Stimulated activated CD8-positive, alpha-beta memory T cell treated with anti-CD3 and anti-CD28 coated beads, Interleukin-12 subunit alpha, Interleukin-12 subunit beta, amount 100 ng/mL, for 4 hours (primary cell): ENCODE measurements at places on chromosomes 1 and 21.

GRCh38 chr1:227308367-227309336 is 9.6 kb downstream of the CDC42BPA start:
- no peak for DNase-seq

DNA sequence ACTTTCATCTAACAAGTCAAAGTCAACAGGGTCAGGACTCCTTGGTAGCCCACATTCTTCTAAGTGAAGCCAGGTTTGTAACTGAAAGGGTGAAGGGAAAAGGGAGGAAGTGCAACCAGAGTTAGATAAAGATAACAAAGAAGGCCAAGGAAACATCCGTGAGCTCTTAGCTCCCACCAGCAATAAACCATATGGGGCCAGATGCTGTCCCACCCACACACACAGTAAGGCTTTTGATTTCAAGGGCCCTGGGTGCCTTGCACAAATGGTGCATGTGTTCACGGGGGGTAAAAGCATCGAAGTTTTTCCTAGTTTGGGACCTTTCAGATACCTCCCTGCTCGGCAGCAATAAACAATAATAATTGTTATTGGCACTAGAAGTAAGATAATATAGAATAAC is 5.1 kb upstream of the TIAM1 start:
- DNase-seq: no peak

DNA sequence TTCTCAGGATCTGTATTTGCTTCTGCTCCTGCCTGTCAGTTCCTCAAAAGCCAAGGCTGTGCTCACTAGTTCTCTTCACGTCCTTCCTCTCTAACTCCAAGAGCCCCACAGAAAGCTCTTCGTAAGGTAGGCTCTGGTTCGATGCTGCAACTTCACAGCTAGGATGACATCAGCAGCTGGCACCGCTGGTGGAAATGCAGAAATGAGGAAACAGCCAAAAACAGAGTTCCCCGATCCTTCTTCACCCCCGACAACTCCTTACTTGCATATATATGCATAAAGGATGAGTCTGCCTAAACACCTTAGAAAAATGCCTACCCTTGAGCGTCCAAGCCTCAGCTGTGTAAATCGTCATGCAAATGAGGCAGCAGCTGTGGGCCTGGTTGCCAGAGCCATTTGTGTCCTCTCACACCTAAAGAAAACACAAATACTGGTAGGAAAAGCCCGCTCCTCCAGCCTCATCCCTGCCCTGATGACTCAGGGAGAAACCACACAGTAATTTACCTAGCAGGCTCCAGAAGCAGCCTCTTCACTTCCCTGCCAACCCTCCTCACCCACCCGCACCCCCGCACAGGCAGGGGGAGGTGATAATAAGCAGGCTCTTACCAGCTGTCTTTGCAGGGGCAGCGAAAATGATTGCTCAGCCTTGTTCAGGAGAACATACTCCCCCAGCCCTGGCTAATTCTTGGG is 28.2 kb downstream of the BATF3 start:
- no peak for DNase-seq

GRCh38 chr1:233006541-233006973 is 56.1 kb downstream of the NTPCR start:
- no peak for DNase-seq

DNA sequence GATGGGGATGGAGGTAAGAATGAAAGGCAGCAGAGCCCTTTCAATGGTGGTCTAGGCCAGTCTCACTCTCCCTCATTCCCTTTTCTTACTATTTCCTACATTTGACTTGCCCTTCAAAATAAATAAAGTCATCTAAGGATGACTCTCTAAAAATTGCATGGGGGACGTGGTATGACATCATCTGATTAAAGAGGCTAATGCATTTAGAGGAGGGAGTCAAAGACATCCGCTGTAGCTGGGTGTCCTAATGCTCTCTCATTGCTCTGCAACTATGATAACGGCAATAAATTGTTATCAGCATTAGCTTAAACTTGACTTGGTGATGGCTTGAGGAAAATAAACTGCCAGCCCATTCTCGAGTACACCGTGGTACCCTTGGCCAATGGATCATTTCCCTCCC is 225.6 kb upstream of the PBX1 start:
- DNase-seq: no peak

DNA sequence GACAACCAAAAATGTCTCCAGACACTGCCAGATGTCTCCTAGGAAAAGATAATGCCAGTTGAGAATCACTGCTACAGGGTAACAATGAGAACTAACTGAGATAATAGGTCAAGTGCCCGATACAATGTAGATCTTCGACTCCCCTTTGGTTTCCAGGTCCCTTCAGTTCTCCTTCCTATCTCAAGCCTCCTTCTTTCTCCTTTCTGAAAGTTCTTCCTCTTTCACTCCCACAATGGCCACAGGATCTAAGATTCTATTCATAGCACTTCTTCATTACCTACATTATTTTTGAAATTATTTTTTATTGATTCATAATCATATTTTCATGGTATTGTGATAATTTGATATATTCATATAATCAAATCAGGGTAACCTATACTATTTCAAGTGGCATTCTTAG is 6.3 kb downstream of the PFDN2 start:
- no peak for DNase-seq

GRCh38 chr1:107804741-107805140 is 160.2 kb downstream of the VAV3 start:
- DNase-seq: no peak

- no peak for DNase-seq
These were observed 51.8 kb upstream of the LYST start for GRCh38 chr1:235918465-235918864.

- DNase-seq: no peak
These were observed 5.1 kb upstream of the OLFML2B start for GRCh38 chr1:162028726-162029125.

DNA sequence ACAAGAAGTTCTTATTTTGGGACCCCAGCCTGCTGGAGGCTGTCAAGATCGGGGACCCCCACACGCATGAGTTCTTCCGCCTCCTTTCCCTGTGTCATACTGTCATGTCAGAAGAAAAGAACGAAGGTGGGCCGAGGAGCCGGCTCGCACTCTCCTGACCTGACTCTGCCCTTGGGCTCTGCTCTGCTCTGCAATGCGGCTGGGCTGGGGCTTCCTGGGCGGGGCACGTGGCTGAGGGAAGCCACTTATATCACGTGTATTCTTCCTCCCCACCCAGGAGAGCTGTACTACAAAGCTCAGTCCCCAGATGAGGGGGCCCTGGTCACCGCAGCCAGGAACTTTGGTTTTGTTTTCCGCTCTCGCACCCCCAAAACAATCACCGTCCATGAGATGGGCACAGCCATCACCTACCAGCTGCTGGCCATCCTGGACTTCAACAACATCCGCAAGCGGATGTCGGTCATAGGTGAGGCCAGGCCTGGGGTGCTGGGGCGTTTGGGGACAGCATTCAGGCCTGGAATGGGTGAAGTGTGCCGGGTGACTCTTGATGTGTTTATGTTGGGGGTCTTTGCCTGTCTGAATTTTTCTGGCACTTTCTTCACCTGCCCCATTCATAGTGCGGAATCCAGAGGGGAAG is 17.6 kb downstream of the ATP8B2 start:
- DNase-seq: peak; percentile 56

DNA sequence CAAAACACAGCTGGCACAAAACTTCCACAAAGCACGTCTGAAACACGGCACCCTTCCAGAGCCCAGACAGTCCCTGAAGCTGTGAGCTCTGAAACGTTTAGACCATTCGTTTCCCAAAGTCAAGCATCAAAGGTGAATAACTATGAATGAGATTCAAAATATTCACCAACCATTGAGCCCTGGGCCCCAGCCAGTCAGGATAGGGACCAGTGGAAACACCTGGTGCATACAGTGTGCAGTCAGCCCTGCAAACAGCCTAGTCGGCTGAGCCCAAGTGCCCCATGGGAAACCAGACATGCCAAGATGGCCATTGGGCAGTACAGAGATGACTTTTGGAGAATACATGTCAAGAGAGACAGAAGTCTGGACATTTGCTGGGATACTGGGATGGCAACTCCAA is 90.4 kb upstream of the EDN2 start:
- DNase-seq: no peak

- no peak for DNase-seq
These were observed 19.7 kb downstream of the SNAP47 start for GRCh38 chr1:227754958-227755357.

- DNase-seq: no peak
These were observed 80.5 kb upstream of the RALGPS2 start for GRCh38 chr1:178644308-178645120.

DNA sequence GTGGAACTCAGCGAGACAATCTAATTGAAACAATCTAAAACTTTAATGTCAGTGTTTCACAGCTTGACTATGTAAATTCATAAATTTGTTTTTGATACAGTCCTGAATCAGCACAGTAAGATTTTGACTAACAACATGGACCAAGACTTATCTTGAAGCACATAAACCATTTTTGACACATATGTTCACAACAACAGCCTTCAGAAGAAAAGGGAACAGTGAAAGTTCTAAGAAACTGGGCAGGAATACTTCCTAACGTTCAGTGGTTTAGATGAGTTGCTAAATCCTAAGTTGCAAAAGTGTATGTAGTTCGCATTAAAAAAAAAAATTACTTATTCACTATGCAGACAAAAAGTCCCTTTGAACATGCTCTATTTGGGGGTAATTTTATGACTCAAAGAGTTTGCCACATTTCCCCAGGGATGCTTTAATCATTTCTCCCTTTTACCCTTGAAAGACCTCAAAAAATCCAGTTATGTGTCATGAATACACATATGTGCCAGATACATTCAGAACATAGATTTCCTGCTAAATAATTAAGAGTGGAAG is 120.2 kb downstream of the MRPL39 start:
- no peak for DNase-seq

GRCh38 chr1:165960881-165961280 is 133.5 kb downstream of the UCK2 start:
- DNase-seq: no peak

- DNase-seq: no peak
These were observed 533.7 kb upstream of the PKN2 start for GRCh38 chr1:88150330-88150729.

DNA sequence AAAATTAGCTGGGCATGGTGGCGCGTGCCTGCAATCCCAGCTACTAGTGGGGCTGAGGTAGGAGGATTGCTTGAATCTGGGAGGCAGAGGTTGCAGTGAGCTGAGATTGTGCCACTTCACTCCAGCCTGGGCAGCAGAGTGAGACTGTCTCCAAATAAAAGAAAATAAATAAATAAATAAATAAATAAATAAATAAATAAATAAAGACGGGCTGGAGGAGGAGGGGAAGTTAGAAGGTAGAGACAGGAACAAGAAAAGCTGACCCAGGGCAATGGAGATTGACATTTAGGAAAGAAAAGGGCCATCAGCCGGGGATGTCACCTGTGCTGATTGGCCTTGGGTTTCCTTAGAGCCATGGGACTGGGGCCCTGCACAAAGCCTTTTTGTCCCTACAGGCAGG is 153.7 kb upstream of the IGSF21 start:
- no peak for DNase-seq

- no peak for DNase-seq
These were observed 134.0 kb downstream of the FAM78B start for GRCh38 chr1:166032572-166033371.

DNA sequence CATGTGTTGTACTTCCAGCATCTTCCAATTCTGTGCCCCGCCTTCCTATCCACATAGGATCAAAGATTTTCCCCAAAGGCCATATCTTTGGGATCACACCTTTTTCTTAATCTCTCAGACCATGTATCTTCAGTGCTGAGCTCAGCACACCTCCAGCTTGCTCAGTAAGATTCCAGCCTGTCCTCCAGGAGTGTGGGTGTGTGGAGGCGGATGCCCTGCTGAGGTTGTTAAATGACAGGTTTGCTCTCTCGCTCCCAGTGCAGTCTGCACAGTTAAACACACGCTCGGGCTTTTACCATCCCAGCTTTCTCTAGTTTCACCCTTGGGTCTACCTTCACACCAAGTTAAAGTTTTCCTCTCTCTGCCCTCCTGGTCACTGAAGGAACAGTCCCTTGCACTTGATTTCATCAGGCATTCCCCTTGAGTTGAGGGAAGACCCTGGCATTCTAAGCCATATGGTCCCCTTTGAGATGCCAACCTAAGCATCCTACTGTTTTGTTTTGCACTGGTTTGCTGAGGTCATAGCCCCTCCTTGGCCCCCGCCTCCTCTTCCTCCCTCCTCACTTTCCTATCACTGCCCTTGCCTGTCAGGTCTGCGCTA is 13.7 kb downstream of the MYOG start:
- DNase-seq: no peak

- no peak for DNase-seq
These were observed 19.0 kb upstream of the CASQ1 start for GRCh38 chr1:160171354-160171753.

- no peak for DNase-seq
These were observed 9.1 kb upstream of the C1orf159 start for GRCh38 chr1:1124786-1125642.

- DNase-seq: no peak
These were observed 1.4 kb downstream of the ITGB2 start for GRCh38 chr21:44919111-44919912.

DNA sequence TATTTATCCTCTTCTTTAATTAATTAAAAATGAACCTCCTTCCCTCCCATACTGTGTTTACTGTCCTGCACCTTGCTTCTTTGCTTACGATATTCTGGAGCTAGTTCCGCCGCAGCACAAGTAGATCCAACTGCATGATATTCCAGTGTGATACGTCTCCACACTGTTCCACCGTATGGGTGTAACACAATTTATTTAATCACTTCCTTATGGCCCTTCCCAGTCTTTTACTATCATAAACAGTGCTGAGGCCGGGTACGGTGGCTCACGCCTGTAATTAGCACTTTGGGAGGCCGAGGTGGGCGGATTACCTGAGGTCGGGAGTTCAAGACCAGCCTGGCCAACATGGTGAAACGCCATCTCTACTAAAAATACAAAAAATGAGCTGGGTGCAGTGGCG is 25.7 kb downstream of the CNST start:
- DNase-seq: no peak

GRCh38 chr1:14184454-14184853 is 414.0 kb upstream of the KAZN start:
- DNase-seq: no peak

GRCh38 chr1:7389906-7390603 is 381.0 kb upstream of the VAMP3 start:
- DNase-seq: no peak

- DNase-seq: no peak
These were observed 42.5 kb downstream of the CNST start for GRCh38 chr1:246608616-246609376.

GRCh38 chr1:43306688-43307457 is 6.1 kb downstream of the TIE1 start:
- no peak for DNase-seq

DNA sequence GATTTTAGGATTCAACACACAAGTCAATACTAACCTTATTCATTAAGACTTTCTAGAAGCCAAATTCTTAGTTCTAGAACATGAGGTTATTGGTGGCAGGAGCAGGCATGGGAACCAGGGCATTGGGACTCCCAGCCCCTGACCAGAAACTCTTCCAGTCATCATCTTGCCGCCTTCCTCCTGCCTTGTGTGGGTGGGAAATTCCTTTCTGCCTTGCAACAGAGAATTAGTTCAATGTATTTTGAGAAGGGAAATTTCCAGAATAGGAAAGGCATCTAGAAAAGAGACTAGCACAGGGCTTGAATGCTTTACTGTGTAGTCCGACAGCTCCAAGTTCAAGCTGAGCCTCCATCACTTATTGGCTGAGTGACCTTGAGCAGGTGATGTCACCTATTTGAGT is 8.7 kb downstream of the GRHL3 start:
- no peak for DNase-seq

GRCh38 chr1:239761509-239761908 is 330.2 kb upstream of the FMN2 start:
- no peak for DNase-seq

- no peak for DNase-seq
These were observed 201.4 kb upstream of the BRINP3 start for GRCh38 chr1:190679044-190679443.

GRCh38 chr21:36893581-36893980 is 72.9 kb downstream of the HLCS start:
- DNase-seq: no peak

GRCh38 chr1:34736692-34737091 is 18.2 kb upstream of the GJB5 start:
- DNase-seq: no peak
